Stimulated activated CD8-positive, alpha-beta memory T cell treated with anti-CD3 and anti-CD28 coated beads, Interleukin-12 subunit alpha, Interleukin-12 subunit beta, amount 100 ng/mL, for 1 hour (primary cell): ENCODE measurements at places on chromosomes 11 and 22.

DNA sequence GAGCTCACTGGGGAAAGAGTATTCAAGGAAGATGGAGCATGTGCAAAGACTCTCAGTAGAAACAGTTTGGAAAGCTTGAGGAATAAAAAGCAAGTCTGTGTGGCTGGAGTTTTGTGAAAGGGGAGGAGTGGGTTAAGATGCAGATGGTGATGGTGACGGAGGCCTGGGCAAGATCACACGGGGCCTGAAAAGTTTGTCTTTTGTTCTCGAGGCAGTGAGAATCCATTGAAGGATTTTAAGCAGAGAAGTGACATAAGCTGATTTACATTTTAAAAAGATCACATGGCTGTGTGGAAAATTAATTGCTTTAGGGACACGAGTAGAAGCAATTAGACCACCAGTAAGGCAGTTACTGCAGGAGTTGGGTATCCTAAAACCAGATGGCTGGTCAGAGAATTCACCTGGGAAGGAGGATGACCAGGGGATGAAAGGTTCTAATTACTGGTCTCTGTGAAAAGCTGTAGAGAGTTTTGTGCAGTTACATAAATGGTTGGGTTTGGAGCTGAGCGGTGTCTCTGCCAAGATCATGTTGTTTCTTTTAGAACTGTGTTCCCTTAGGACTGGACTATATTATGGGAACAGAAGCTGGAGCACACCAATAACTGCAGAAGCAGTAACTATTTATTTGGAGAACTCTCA, 7.1 kb downstream of the RRP8 start:
- DNase-seq = no peak

- no peak for DNase-seq
These were observed 29.2 kb downstream of the SYT7 start for GRCh38 chr11:61551634-61552033.

- no peak for DNase-seq
These were observed 378.4 kb upstream of the PITPNB start for GRCh38 chr22:28297504-28297903.

GRCh38 chr11:113148652-113149051, 165.7 kb upstream of the TTC12 start:
- no peak for DNase-seq

- DNase-seq = no peak
These were observed 91.9 kb downstream of the SPON1 start for GRCh38 chr11:14054116-14055107.

- DNase-seq = no peak
These were observed 216.6 kb upstream of the NARS2 start for GRCh38 chr11:78791254-78791653.

DNA sequence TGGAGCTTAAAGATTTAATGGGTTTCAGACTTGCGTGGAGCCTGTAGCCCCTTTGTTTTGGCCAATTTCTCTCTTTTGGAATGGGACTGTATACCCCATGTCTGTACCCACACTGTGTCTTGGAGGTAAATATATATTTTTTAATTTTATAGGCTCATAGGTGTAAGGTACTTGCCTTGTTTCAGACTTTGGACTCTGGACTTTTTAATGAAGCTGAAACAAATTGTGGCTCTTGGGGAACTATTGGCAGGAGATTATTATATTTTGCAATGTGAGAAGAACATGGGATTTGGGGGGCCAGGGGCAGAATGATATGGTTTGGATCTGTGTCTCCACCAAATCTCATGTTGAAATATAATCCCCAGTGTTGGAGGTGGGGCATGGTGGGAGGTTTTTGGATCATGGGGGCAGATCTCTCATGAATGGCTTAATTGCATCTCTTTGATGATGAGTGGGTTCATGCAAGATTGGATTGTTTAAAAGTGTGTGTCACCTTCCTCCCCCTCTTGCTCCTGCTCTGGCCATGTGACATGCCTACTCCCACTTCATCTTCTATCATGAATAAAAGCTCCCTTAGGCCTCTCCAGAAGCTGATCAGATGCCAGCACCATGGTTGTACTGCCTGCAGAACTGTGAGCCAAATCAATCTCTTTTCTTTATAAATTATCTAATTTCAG, 74.1 kb upstream of the ARHGAP20 start:
- DNase-seq = no peak

DNA sequence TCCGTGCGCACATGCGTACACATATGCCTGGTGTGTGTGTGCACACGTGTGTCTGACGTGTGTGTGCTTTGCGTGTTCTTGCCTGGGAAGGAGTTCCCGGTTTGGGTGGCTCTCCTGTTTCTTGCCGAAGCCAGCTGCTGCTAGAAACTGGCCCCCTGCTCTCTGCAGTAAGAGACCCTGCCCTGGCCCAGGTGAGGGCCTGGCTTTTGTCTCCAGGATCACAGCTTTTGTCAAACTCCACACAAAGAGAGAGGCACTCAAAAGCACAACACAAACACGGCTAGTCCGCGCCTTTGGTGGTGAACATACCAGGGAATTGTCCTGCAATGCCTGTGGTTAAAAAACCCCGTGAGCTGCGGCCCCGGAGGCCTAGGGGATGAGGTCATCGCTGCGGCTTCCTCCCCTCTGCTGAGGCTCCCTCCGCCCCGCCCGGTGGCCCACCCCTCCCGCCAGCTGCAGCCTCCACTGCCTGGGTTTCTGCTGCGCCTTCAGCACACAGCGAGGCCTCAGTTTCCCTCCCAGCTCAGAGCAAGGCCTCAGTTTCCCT, 88.9 kb downstream of the KCNQ1 start:
- peak; percentile 14 for DNase-seq

DNA sequence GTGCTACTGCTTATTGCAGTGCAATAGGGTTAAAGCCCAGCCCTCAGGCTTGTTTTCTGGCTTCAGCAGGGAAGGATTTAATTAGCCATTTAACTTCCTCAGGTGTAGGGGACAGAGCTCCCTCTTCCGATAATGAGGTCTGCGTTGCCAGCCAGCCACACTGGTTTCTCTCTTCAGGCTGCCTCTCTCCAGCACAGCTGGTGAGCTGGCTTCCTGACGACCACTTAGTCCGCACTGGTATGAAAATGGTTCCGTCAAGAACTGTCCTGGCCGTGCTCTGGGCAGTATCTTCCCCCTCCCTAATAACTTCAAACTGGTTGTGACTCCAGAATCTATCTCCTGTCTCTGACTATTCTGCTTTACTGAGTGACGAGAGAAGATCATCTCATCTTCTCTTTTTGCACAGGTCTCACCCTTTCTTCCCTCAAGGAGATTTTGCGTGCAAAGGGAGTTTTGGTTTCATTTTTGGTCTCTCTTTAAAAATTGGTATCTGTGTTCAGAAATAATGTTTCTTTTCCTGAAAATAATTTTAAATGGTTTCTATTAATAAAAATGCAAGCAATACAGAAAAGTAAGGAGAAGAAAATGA, 49.2 kb downstream of the CNTN5 start:
- no peak for DNase-seq

GRCh38 chr11:130519128-130519932, 70.9 kb downstream of the ADAMTS15 start:
- DNase-seq = no peak

DNA sequence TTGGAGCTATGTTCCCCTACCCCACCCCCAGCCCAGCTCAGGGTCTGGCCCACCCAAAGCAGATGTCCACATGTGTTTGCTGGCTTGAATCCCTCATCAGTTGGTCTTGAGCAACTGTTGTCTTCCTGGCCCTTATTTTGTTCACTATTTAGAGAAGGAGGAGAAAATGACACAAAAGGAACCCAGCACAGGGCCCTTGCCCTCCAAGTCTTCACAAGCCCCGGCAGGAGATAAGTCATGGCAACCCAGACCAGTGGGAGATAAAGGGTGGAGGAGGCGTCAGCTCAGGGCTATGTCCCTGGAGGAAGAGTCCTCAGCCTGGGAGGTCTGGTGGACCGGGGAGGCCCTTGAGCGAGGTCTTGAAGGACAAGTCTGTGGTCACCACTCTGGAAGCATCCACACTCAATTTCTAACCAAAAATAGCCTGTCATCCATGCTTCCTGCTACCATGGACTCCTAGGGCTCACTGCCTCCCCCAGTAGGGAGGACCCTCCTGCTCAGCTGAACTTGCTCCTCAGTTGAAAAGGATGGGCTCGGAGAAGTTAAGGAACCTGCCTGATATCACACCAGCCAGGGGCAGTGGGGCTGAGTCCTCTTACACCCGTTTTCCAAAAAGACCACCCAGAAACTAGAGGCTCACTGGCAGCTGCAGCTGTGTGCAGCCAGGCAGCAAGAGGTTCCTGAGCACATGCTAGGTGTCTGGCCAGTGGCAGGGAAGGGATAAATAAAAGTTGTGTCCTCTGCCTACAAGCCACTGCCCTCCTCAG, 1.8 kb upstream of the RAB3IL1 start:
- DNase-seq = no peak

DNA sequence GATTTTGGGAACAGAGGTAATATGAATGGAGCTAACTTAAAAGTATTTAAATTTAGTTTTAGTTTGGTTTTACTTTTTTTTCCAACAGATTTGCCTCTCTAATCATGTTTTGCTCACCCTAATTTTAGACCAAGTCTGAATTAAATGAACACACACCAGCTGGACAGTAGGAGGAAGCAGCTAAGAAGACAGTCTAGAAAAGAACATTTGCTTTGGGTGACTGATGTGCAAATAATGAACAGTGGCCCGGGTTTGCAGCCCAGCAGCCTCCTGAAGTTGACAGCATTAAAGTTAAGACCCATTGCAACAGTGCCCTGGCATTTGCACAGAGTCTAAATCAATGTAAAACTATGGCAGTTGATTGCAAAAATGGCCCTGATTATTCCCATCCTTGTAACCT, 66.4 kb upstream of the SORL1 start:
- no peak for DNase-seq
